HFFc6 (cell line): ENCODE measurements at places on chromosomes 16 and 17. TPM values are rescaled to one million over a fixed set of nuclear protein-coding genes. Genes with fewer than 3 reads are reported as not detected.
A peak's percentile ranks its signal among the peaks of the same experiment; 100 is the strongest.

ARHGDIG gene
- total RNA-seq = not detected in 3 replicates

KCNH6 gene
- total RNA-seq = not detected in 2 replicates

ZACN gene
- 0.26 TPM in 1 of 3 replicates, not detected in the others for total RNA-seq

DNA sequence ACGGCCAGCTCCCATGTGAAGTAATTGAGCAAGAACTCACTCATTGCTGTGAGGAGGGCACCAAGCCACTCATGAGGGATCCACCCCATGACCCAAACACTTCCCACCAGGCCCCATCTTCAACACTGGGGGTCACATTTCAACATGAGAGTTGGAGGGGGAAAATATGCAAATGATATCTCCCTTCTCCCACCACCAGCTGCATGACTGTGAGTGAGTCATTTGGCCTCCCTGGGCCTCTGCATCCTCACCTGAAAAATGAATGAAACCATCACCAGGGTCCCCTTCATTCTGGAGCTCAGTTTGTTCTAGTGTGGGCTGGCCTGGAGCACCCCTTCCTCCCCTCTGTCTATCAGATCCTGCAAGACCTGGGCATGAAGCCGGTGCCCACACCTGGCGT lies 6.8 kb upstream of the MED9 start:
- DNase-seq = no peak

GRCh38 chr17:58121925-58122324 lies 26.3 kb upstream of the OR4D1 start:
- DNase-seq = peak; percentile 57

ATP2A1 gene
- total RNA-seq = 0.26 and 1.2 TPM in 2 replicates

ABCC12 gene
- not detected in 3 replicates for total RNA-seq

- no peak for DNase-seq
These were observed 2.5 kb downstream of the CBLN1 start for GRCh38 chr16:49278944-49279725.

- no peak for DNase-seq
These were observed 270.9 kb upstream of the FOXF1 start for GRCh38 chr16:86239381-86239780.

DNA sequence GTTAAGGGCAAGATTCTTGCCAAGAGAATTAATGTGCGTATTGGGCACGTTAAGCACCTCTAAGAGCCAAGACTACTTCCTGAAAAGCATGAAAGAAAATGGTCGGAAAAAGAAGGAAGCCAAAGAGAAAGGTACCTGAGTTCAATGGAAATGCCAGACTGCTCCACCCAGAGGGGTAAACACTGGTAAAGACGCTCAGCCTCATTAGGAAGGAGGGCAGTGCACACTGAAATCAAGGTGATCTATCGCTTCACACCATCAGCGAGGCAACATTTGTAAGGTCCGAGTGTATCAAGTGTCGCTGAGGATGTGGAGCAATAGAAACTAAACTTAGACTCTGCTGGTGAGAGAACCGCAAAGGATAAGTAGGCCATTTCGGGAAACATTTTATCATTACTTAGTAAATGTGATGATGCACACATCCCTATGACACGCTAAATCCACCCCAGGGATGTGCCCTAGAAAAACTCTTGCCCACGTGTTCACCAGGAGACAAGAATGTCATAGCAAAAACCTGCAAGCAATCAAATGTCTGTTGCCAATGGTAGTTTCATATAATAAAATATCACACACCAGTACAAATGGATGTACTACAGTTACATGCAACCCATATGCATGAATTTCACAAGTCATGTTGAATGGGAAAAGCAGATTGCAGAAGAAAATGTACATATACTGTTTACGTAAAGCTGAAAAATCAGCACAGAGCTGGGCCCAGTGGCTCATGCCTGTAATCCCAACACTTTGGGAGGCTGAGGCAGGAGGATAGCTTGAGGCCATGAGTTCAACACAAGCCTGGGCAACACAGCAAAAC lies 23.6 kb downstream of the CNTROB start:
- DNase-seq = no peak

DNA sequence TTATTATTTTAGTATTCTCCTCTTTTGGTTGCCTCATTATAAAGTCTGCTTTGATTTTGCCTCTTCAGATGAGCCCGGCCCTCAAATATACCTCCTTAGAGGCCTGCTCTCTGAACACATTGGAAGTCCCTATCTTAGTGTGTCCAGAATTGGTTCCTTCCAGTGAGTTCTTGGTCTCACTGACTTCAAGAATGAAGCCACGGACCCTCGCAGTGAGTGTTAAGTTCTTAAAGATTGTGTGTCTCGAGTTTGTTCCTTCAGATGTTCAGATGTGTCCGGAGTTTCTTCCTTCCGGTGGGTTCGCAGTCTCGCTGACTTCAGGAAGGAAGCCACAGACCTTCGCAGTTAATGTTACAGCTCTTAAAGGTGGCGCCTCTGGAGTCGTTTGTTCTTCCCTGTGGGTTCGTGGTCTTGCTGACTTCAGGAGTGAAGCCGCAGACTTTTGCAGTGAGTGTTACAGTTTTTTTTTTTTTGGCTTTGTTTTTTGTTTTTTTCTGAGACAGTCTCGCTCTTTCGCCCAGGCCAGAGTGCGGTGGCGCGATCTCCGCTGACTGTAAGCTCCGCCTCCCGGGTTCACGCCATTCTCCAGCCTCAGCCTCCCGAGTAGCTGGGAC lies 45.8 kb upstream of the NOS2 start:
- DNase-seq = no peak

- no peak for DNase-seq
These were observed 484 bp downstream of the CD300LB start for GRCh38 chr17:74530831-74531150.

ZNF385C gene
- not detected in 3 replicates for total RNA-seq

- no peak for DNase-seq
These were observed 292 bp downstream of the WSCD1 start for GRCh38 chr17:6070430-6070912.

- DNase-seq = no peak
These were observed 32.4 kb downstream of the HAPSTR1 start for GRCh38 chr16:9123871-9124270.

KRT13 gene
- not detected in 3 replicates for total RNA-seq

DNA sequence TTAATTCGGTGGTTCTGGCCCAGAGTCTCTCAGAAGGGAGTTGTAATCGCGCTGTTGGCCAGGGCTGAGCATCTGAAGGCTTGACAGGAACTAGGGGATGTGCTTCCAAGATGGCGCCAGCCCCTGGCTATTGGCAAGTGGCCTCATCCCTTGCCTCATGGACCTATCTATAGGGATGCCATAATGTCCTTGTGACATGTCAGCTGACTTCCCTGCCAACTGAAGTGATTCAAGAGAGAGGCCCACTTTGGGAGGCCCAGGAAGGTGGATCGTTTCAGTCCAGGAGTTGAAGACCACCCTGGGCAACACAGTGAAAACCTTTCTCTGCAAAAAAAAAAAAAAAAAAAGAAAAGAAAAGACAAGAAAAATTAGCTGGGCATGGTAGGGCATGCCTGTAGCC lies 15.0 kb upstream of the C16orf87 start:
- no peak for DNase-seq

DNA sequence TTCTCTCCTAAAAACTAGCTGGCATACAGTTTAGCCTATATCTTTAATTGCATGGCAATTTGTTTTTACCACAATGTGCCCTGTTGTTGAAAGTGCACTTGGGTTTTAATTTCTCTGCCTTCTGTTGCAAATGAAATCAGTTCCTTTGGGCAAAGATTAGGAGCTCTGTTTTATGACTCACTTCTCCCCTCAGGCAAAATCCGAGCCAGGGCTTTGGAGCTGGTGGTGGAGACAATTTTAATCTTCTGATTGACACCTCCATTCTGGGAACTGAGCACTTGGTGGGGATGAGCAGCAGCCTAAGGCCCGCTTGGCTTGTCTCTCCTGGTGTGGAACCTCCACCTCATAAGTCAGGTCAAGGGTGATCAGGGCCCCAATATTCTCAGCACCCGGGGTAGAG lies 13.3 kb upstream of the MYH8 start:
- no peak for DNase-seq

CD7 gene
- total RNA-seq = not detected in 3 replicates

DNA sequence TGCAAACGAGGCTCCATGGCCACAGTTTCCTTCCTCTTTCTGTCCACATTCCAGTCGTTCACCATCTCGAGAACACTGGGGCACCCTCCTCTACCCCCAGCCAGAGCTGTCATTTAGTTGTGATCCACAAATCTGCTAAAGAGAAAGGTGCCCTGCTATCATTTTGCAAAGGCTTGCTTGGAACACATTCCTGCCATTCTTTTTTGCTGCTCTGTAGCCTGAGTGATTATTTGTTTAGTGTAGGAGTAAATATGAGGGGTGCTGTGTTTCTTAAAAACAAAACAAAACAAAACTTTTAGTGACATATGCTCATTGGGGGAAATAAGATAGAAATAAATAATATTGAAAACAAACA lies 166.7 kb downstream of the PRKCA start:
- DNase-seq = no peak

DNA sequence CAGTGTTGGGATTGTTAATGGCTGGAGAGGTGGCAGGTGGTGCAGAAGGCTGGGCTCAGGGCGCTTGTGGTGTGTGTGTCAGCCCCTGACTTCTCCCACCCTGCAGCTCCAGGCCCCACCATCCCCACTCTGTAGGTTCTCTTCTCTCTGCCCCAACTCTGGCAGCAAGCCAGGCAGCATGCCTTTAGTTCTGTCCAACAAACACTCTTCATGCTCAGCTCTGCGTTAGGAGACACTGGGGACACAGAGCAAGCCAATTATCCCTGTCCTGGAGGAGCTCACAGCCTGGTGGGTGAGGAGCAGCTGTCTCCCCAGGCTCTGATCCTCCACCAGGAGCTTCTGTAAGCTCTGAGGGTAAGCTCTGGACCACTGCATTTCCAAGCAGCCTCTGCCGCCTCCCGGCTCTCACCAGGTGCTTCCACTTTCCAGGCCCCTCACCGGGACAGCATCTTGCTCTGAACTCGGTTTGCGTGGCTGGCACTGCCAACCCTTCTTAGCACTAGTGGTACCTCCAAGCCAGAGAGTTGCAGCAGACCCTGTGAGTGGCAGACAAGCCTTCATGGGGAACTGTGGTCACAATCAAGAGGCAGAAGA lies 34.3 kb upstream of the WSCD1 start:
- no peak for DNase-seq

GRCh38 chr17:81336930-81337325 lies 41.8 kb upstream of the SLC38A10 start:
- DNase-seq = no peak

GRCh38 chr16:84191466-84191865 lies 509 bp downstream of the ADAD2 start:
- no peak for DNase-seq

GRCh38 chr17:51672065-51672464 lies 411.7 kb downstream of the UTP18 start:
- DNase-seq = no peak

KRTAP4-6 gene
- not detected in 3 replicates for total RNA-seq

DNA sequence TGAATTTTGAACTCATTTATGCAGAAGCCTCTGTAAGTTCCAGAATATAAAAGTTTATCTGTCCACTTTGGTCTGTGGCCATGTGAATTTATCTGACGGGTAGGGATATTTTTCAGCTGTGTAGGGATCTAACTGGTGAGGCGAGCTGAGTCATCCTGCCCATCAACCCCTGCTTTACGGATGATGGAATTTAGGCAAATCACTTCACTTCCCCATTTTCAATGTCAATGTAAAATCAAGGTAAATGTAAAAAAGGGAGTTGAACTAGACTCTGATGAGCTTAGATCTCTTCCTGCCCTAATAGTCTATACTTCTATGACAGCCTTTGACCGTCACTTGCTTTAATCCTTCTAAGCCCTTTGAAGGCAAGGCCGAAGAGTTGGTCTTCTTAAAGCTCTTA lies 2.6 kb downstream of the SLC16A6 start:
- DNase-seq = no peak

GRCh38 chr16:71287911-71288310 lies 1.3 kb downstream of the CMTR2 start:
- no peak for DNase-seq

DNA sequence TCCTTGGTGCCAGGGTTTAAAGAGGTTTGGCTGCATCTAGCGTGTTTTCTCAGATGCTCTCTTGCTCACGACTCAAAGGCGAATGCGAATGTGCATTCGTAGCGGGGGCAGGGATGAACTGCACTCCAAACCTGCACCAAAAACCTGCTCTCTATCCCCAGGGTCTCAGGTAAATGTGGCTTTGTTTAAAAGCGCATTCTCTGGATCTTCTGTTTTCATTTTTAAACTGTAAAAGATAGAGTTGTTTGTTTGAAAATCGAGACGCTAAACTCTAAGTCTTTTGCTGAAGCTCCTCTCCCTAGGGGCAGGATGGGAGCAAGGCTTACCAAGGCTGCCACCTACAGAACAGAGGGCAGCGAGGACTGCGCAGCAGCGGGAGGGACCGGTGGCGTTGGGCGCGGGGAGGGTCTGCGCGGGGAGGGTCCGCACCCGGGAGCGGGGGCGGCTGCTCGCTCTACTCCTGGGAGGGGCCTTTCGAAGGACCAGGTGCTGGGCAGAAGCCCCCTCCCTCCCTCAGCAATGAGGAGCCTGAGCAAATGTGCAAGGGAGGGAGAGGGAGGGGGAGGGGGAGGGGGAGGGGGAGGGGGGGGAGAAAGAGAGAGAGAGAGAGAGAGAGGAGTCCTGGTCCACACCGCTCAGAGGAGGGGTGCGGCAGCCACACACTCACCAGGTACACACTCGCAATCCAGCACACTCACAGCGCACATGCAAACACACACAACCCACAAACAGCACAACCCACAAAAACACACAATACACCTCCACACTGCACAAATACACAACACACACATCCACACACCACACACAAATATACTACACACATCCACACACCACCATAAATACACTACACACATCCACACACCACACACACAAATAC lies 142.8 kb downstream of the GRIN2A start:
- no peak for DNase-seq

GRCh38 chr17:11780621-11781020 lies 182.4 kb downstream of the DNAH9 start:
- no peak for DNase-seq

GRCh38 chr16:4055748-4056147 lies 60.5 kb downstream of the ADCY9 start:
- DNase-seq = no peak

AANAT gene
- not detected in 2 replicates for total RNA-seq

PHLPP2 gene
- total RNA-seq = 12.4 to 13.6 TPM (median 12.8 TPM) in 3 replicates

GRCh38 chr16:24049113-24049512 lies 207.0 kb upstream of the CACNG3 start:
- DNase-seq = no peak

GRCh38 chr16:6957681-6958080 lies 375.0 kb upstream of the RBFOX1 start:
- DNase-seq = no peak

- no peak for DNase-seq
These were observed 14.8 kb downstream of the UNK start for GRCh38 chr17:75799402-75799801.

ACSM3 gene
- 0.21 to 0.41 TPM in 2 of 3 replicates, not detected in the other for total RNA-seq

KRT38 gene
- 0.40 to 0.62 TPM (median 0.48 TPM) in 3 replicates for total RNA-seq

HCRT gene
- total RNA-seq = not detected in 3 replicates
